CD4-positive, CD25-positive, alpha-beta regulatory T cell (primary cell): ENCODE measurements at places on chromosomes 16 and 17.

- no peaks in the 10 kb centered on the region for H3K27me3 ChIP-seq
- peak; percentile 89 for DNase-seq
- H3K4me1 ChIP-seq, result peaks cover 20% of the 10 kb centered on the region
- peak within 1 kb of the TSS; percentile 95 for H3K4me3 ChIP-seq
- peak within 1 kb of the TSS; percentile 99 for H3K27ac ChIP-seq
Measured at GRCh38 chr16:29995324-29995910, at the start of gene HIRIP3. Gene HIRIP3, minus strand, starts transcription at chr16:29995617. Its CDS starts 12 bp downstream, at chr16:29995605.

DNA sequence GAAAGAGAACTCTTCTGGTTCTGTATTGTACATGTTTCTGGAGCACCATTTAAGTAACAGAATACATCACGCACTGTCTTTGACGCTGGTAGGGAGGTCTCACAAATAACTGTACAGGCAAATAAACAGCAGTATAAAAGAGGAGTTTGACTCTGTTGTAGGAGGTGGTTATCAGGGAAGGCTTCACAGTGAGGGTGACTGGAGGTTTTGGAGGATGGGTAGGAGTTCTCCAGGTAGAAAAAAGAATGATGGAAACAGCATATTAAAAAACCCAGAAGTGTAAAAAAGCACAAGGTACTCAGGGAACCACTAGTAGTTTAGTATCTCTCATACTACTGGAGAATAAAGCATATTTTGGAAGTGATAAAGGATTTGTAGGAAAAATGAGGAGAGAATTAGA lies 2.7 kb upstream of the SLC6A2 start:
- no peak for DNase-seq
- no peaks in the 10 kb centered on the region for H3K4me1 ChIP-seq
- H3K4me3 ChIP-seq, result no peak overlapping the region
- no peaks in the 10 kb centered on the region for H3K36me3 ChIP-seq
- no peak overlapping the region for H3K27ac ChIP-seq

DNA sequence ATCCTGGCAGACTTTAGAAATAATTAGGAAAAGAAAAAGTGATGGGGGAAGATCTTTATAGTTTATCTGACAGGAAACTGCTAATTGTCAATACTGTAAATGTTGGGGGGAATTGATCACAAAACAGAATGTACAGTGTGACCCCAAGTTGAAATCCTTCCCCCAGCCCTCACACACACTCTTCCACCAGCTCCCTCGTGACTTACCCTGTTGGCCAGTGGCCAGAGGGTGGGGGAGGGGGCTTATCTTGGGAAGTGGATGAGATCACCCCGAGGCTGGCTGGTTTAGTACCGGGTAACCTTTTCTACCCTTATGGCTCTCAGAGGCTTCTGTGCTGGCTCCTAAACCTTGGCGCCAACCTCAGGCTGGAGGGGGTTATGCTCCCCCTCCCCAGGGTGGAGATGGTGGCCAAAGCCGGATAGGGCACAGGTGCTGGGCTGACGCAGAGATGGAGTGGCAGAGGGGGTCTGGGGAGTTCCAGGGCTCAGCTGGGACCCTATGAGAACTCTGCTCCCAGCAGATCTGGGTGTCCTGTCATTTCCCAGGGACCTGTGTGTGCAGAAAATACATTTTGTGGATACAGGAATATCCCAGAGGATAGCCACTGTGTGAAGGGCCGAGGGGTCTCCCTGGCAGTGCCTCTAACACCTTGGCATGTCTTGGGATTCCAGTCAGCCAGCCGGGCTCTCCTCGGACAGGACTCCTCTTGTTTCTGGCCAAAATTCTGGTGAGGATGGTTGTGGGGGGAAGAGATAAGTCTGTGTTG lies 18.6 kb downstream of the CDH16 start:
- H3K36me3 ChIP-seq, result no peaks in the 10 kb centered on the region
- no peaks in the 10 kb centered on the region for H3K4me1 ChIP-seq
- H3K4me3 ChIP-seq, result no peak overlapping the region
- DNase-seq, result no peak
- H3K27me3 ChIP-seq, result no peaks in the 10 kb centered on the region

DNA sequence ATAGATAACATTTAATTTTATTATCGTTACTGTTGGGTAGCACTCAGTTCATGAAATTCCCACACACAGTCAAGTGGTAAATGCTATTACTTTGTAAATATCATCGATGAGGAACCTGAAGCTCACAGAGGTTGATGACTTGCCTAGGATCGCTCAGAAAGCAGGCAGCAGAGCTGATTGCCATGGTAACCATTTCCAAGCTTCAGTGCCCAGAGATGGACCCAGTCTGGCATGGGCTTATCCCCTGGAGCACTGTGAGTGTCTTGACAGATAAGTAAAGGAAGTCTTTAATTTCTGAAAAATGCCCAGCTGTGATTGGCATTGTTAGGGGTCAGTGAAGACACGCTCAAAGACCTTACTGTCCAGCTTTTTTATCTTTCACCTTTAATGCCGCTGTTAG lies 95.0 kb downstream of the PRKCB start:
- no peaks in the 10 kb centered on the region for H3K27me3 ChIP-seq
- no peak for DNase-seq
- H3K36me3 ChIP-seq, result no peaks in the 10 kb centered on the region
- H3K4me3 ChIP-seq, result no peak overlapping the region
- H3K4me1 ChIP-seq, result no peaks in the 10 kb centered on the region
- H3K27ac ChIP-seq, result no peak overlapping the region

- no peak overlapping the region for H3K4me3 ChIP-seq
- H3K27ac ChIP-seq, result no peak overlapping the region
- peaks cover 2% of the 10 kb centered on the region for H3K27me3 ChIP-seq
- no peaks in the 10 kb centered on the region for H3K36me3 ChIP-seq
- H3K4me1 ChIP-seq, result no peaks in the 10 kb centered on the region
Measured at GRCh38 chr17:21058098-21058893, 15.5 kb upstream of the USP22 start.

GRCh38 chr16:74667255-74667700 lies 601 bp upstream of the RFWD3 start:
- H3K4me3 ChIP-seq, result peak overlapping the region; percentile 99
- peaks cover 37% of the 10 kb centered on the region for H3K4me1 ChIP-seq
- peaks cover 37% of the 10 kb centered on the region for H3K36me3 ChIP-seq
- H3K27ac ChIP-seq, result no peak overlapping the region
- H3K27me3 ChIP-seq, result no peaks in the 10 kb centered on the region
- no peak for DNase-seq

DNA sequence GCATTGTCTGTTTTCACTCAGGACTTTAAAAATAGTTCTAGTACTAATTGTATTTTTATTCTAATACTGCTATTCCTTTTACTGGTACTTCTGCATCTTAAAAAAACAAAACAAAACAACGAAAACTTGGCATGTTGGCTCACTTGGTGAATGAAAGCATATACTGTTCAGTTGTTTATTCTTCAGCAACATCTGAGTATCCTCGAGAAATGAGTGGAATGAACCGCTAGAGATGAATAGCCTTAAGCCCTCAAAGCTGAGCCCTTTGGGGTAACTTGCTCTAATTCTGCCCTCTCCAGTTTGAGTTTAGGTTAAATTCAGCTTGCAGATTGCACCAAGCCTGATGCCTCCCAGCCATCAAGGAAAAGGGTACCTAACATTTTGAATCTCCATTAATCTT lies 126.5 kb downstream of the WWOX start:
- H3K27me3 ChIP-seq, result no peaks in the 10 kb centered on the region
- H3K4me3 ChIP-seq, result no peak overlapping the region
- no peaks in the 10 kb centered on the region for H3K36me3 ChIP-seq
- no peak for DNase-seq
- no peaks in the 10 kb centered on the region for H3K4me1 ChIP-seq

- peaks cover 21% of the 10 kb centered on the region for H3K4me1 ChIP-seq
- no peaks in the 10 kb centered on the region for H3K36me3 ChIP-seq
- no peaks in the 10 kb centered on the region for H3K27me3 ChIP-seq
- H3K27ac ChIP-seq, result no peak overlapping the region
Measured at GRCh38 chr17:50939542-50939794, 73.3 kb upstream of the TOB1 start.

- H3K4me1 ChIP-seq, result no peaks in the 10 kb centered on the region
- H3K27me3 ChIP-seq, result no peaks in the 10 kb centered on the region
- no peak overlapping the region for H3K27ac ChIP-seq
Measured at GRCh38 chr16:81599034-81599744, 154.6 kb downstream of the CMIP start.

DNA sequence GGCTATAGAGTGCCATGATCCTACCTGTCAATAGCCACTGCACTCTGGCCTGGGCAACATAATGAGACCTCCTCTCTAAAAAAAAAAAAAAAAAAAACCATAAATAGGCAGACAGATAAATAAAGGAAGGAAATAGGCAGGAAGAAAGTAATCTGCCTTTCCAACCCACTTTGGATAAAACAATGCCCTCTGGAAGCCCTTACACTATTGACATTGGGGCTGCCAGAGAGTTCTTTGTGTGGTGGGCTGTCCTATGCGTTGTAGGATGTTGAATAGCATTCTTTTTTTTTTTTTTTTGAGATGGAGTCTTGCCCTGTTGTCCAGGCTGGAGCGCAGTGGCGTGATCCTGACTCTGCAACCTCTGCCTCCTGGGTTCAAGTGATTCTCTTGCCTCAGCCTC lies 7.2 kb upstream of the RFWD3 start:
- H3K36me3 ChIP-seq, result peaks cover 61% of the 10 kb centered on the region
- DNase-seq, result no peak
- H3K4me1 ChIP-seq, result no peaks in the 10 kb centered on the region
- no peaks in the 10 kb centered on the region for H3K27me3 ChIP-seq
- H3K4me3 ChIP-seq, result no peak overlapping the region

DNA sequence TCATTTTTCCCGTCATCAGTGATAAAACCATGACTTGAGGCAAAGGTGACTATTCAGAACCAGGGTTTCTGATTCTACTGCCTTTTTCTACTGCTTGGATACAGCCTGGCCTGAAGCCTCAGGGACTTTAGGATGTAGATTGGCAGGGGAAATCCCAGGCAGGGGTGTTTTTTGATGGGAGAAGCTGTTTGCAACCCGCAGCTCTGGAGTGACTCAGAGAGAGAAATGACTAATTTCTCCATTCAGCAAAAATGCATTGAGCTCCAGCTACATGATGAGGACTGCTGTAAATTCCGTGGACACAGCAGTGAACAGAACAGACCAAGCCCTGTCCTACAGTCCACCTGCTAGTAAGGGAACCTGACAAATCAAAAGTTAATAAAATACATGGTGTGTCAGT lies 560.6 kb downstream of the CDH13 start:
- no peak for DNase-seq
- H3K27ac ChIP-seq, result no peak overlapping the region
- no peaks in the 10 kb centered on the region for H3K4me1 ChIP-seq
- no peaks in the 10 kb centered on the region for H3K27me3 ChIP-seq

DNA sequence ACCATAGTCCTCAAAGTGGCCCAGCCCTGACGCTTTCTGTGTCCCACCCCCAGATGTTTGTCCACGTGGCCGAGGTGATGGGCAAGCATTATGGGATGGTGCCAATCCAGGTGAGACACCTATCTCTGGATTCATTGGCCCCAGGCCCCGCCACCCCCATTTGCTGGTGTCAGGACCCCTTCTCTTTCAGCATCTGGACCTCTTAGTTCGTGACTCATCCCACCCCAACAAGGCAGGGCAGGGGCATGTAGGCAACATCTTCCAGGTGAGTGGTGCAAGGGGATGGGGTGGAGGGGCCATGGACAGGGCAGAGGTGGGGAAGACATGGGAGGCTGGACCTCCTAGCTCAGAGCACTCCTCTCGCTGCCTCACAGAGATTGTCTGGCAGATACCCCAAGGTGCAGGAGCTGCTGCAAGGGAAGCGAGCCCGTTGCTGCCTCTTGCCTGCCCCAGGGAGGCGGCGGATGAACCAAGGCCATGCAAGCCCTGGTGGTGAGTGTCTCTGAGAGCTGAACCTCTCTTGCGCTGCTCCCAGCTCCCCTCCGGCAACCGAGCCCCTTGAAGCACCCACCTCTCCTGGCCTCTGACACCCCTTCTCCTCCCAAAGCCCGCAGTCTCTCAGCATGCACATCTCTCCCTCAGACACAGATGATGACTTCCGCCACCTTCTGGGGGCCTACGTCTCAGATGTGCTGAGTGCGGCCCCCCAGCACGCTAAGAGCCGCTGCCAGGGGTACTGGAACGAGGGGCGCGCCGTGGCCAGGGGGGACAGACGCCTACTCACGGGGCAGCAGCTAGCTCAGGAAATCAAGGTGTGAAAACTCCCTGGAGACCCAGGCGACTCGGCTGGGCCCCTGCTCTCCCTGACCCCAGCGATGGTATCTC lies 3.6 kb downstream of the RNF112 start:
- H3K36me3 ChIP-seq, result no peaks in the 10 kb centered on the region
- no peak overlapping the region for H3K4me3 ChIP-seq
- no peak overlapping the region for H3K27ac ChIP-seq
- no peaks in the 10 kb centered on the region for H3K4me1 ChIP-seq

- H3K27me3 ChIP-seq, result peaks cover 2% of the 10 kb centered on the region
- no peak overlapping the region for H3K4me3 ChIP-seq
- peaks cover 9% of the 10 kb centered on the region for H3K4me1 ChIP-seq
- no peak for DNase-seq
- H3K27ac ChIP-seq, result no peak overlapping the region
Measured at GRCh38 chr17:57944908-57945307, 10.3 kb downstream of the CUEDC1 start.

DNA sequence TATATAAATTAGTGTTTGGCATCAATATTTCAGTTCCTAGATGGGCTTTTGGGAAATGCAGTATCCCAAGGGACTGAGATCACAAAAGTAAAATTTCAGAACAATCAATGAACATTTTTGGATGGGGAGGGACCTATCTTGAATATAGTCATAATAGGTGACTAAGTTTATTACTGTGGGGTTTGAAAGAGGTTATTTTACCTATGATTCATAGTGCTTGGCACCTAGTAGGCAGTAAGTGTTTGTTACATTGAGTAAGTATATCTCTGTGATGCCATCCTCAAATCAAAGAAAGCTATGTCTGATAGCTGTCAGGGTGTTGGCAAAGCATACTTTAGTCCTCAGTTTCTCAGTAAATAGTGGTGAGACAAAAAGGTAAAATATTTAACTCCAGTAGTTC lies 36.9 kb downstream of the ZNF207 start:
- no peak for DNase-seq
- no peak overlapping the region for H3K27ac ChIP-seq
- no peaks in the 10 kb centered on the region for H3K4me1 ChIP-seq
- no peaks in the 10 kb centered on the region for H3K27me3 ChIP-seq

DNA sequence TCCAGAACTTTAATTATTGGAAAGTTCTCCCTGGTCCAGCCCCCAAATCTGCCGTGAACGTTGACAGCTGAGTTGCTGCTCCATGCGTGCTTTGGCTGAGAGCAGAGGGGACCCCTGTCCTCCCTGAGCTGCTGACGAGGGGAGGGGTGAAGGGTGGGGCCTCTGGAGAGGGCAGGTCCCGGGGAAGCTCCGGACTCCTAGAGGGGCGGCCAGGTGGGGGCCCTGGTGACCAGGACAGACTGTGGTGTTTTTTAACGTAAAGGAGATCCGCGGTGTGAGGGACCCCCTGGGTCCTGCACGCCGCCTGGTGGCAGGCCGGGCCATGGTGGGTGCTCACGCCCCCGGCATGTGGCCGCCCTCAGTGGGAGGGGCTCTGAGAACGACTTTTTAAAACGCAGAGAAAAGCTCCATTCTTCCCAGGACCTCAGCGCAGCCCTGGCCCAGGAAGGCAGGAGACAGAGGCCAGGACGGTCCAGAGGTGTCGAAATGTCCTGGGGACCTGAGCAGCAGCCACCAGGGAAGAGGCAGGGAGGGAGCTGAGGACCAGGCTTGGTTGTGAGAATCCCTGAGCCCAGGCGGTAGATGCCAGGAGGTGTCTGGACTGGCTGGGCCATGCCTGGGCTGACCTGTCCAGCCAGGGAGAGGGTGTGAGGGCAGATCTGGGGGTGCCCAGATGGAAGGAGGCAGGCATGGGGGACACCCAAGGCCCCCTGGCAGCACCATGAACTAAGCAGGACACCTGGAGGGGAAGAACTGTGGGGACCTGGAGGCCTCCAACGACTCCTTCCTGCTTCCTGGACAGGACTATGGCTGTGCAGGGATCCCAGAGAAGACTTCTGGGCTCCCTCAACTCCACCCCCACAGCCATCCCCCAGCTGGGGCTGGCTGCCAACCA lies at the start of gene MC1R:
Gene MC1R (plus strand): TSS at position 410 of the 895 bp plus-strand sequence. CDS start 397 bp downstream, at position 807.
- H3K4me1 ChIP-seq, result peaks cover 60% of the 10 kb centered on the region
- peak within 1 kb of the TSS; percentile 73 for H3K4me3 ChIP-seq
- no peak for DNase-seq
- H3K27ac ChIP-seq, result no peak within 1 kb of the TSS
